Esophagus muscularis mucosa (tissue), 4 donors: ENCODE measurements at places on chromosomes 7 and 10.

GRCh38 chr7:68601826-68602225 is 996.4 kb upstream of the AUTS2 start:
- no peak for DNase-seq

GRCh38 chr10:62792261-62792660 is 12.3 kb upstream of the ADO start:
- DNase-seq = no peak

DNA sequence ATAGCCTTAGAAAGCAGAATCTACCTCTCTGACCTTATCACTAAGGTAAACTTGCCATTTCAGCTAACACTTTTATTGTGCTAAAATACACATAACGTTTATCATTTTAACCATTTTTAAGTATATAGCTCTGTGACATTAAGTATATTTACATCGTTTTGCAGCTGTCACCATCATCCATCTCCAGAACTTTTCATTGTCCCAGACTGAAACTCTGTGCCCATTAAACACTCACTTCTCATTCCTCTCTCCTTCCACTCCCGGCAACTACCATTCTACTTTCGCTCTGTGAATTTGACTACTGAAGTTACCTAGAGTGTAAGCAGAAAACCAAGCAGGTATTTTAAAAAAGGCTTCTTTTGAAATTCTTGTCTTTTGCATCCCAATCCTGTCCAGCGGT is 1.3 kb downstream of the DDX50 start:
- DNase-seq = no peak

GRCh38 chr10:73906524-73907447 is 4.1 kb upstream of the PLAU start:
- peak; percentile 93 for DNase-seq

GRCh38 chr10:103498936-103499638 is 5.6 kb downstream of the NEURL1 start:
- no peak for DNase-seq

- DNase-seq = no peak
These were observed 71.0 kb downstream of the AASS start for GRCh38 chr7:122072924-122073599.

DNA sequence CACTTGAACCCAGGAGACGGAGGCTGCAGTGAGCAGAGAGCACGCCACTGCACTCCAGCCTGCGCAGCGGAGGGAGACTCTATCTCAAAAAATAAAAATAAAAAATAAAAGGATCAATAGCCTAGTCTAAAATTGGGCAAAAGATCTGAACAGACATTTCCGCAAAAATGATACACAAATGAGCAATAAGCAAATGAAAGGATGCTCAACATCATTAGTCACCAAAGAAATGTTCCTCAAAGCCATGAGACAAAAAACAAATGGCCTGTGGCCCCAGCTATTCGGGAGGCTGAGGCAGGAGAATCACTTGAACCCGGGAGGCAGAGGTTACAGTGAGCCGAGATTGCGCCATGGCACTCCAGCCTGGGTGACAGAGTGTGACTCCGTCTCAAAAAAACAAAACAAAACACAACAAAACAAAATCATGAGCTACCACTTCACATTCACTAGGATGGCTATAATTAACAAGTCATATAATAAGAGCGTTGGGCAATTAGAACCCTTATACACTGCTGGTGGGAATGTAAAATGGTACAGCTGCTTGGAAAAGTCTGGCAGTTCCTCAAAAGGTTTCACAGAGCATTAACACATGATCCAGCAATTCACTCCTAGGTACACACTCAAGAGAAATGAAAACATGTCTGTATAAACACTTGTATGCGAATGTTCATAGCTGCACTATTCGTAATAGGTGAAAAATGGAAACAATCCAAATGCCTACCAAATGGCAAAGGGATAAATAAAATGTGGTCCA is 3.1 kb downstream of the DAGLB start:
- DNase-seq = no peak

- peak; percentile 91 for DNase-seq
These were observed 60.6 kb upstream of the MSMB start for GRCh38 chr10:46106410-46107255.

DNA sequence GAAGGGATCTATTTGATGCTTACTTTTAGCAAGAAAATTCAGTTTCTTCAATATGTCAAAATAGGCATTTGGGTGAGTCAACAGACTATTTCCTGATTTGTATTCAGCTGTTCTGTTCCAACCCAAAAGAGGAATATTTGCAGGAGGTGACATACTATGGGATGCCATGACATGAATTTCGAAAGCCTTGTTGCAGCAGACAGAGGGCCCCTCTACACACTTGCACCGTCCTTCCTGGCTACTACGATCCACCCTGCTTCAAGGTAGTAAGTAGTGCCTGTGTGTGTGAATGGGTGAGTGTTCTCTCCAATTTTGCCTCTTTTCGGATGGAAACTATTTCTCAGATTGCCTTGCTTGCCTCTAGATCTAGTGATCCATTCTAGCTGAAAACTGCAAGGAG is 413.0 kb upstream of the ADARB2 start:
- no peak for DNase-seq
